ENCODE measurements at places on chromosomes 5 and 9. TPM values are rescaled to one million over a fixed set of nuclear protein-coding genes. Genes with fewer than 3 reads are reported as not detected.

The PCDHGB4 gene
- total RNA-seq: 0.87 TPM

The LCN15 gene
- 0.26 TPM for total RNA-seq

The CTNND2 gene
- not detected for total RNA-seq

The NOXA1 gene
- 1.5 TPM for total RNA-seq

The MGAT1 gene
- total RNA-seq: 87.7 TPM

The TAF11L3 gene
- total RNA-seq: not detected

The KIF20A gene
- 46.6 TPM for total RNA-seq

The CACNA1B gene
- total RNA-seq: 0.07 TPM

The TMEM215 gene
- total RNA-seq: not detected

The JAK2 gene
- 3.6 TPM for total RNA-seq

The DUSP1 gene
- 553 TPM for total RNA-seq

The LURAP1L gene
- total RNA-seq: 21.8 TPM

The IFNA2 gene
- total RNA-seq: not detected

The DNLZ gene
- 37.3 TPM for total RNA-seq

The PPP6C gene
- total RNA-seq: 27.8 TPM

The PRDM9 gene
- not detected for total RNA-seq

The CCDC171 gene
- total RNA-seq: 0.55 TPM

The ADAMTS13 gene
- 0.69 TPM for total RNA-seq

The P4HA2 gene
- total RNA-seq: 49.0 TPM

The DBH gene
- total RNA-seq: not detected

The CAVIN4 gene
- 0.38 TPM for total RNA-seq

The C1QTNF3 gene
- 0.33 TPM for total RNA-seq

The GABRA1 gene
- total RNA-seq: not detected

The PTTG1 gene
- total RNA-seq: 206 TPM

The PRLR gene
- 0.39 TPM for total RNA-seq

The CNTLN gene
- 5.5 TPM for total RNA-seq

The IFNE gene
- total RNA-seq: 2.1 TPM

The HAPLN1 gene
- total RNA-seq: not detected

The NR4A3 gene
- total RNA-seq: 1.5 TPM

The PCDHA12 gene
- total RNA-seq: 2.3 TPM

The FGF18 gene
- total RNA-seq: 0.80 TPM

Measured in A549 treated with ZK216348 at 1 μM for 4 hours (cell line).